ENCODE measurements at places on chromosomes 5 and 9.

DNA sequence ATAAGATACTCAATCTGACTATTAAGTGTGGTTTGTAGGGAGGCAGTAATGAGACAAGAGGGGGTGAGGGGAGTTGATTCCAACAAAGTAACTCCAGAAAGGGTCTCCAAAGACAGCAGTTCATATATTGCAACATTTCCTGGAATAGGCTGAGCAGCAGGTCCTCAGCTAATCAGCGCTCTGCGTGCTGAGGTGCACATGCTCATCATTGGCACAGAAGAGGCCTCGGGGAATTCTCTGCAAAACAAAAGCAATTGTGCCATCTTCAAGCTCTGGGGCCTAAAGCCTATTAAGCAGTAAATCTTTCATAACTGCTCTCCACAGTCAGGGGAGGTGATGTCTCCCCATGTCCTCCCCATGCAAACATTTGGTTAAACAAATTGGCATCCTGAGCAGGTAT is 357.3 kb downstream of the SPOCK1 start:
- DNase-seq: no peak

GRCh38 chr5:30809933-30810332 is 383.6 kb upstream of the CDH6 start:
- DNase-seq: no peak

DNA sequence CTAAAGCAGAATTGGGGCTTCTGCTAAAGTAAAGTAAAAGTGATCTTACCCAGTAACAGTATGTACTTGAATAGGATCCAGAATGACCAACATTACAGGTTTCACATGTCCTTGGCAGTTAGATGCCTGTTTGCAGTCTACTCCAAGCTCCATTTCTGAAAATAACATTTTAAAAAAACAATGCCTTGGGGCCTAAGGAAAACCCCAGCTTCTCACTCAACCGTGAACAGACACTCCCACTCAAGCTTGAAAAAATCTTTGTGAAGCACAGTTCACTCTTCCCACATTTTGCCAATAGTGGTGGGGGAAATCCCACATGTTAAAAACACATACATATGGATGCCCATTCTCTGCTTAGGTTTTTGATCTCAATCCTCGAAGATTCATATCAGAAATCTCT is 304.1 kb downstream of the ARRDC3 start:
- no peak for DNase-seq

DNA sequence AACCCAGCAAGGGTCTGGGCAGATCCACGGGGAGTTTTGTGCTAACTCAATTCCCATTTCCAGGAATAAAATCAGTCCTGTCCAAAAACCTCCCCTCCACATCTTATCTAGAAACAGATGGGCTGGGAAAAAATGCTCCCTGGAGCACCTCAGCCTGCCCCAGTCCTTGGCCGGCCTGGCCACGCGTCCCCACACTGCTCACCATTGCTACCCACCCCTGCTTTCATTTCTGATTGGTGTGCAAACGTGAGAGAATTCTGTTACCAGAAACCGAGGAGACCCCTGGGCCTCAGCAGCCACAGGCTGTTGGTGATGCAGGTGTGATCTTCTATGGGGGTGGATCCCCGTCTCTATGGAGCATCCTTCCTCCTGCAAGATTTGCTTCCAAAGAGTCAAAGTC is 38.0 kb upstream of the OLFM1 start:
- DNase-seq: no peak

DNA sequence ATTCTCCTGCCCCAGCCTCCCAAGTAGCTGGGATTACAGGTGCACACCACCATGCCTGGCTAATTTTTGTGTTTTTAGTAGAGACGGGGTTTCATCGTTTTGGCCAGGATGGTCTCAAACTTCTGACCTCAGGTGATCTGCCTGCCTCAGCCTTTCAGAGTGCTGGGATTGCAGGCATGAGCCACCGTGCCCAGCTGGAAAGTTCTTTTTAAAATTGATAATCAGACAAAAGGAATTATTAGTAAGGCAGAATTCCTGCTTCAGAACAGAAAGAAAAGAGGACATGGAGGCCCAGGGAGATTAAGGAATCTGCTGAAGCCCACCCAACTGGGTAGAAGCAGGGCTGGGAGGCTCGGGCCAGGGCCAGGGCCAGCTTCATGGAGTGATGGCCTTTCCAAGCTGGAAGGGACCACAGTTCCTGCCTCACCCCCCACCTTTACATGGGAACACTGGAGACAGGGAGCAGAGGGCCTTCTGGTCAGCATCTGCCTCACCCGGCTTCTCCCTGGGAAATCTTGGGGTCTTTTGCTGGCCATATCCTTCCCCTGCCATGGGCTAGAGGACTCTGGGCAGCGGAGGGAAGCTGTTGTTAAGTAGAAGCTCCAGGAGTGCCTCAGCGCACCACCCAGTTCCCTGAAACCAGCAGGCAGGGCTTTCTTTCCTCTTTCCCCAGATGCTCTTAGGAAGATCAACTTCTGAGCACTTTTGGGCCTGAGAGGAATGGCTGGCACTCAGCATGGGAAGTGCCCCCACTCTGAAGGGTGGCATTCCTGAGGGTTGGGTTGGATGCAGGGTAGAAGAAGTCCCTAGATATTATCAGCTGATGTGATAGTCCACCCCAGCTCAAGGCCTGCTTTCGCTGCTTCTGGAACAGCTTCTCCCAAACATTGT is 70.1 kb downstream of the RGS3 start:
- DNase-seq: no peak

DNA sequence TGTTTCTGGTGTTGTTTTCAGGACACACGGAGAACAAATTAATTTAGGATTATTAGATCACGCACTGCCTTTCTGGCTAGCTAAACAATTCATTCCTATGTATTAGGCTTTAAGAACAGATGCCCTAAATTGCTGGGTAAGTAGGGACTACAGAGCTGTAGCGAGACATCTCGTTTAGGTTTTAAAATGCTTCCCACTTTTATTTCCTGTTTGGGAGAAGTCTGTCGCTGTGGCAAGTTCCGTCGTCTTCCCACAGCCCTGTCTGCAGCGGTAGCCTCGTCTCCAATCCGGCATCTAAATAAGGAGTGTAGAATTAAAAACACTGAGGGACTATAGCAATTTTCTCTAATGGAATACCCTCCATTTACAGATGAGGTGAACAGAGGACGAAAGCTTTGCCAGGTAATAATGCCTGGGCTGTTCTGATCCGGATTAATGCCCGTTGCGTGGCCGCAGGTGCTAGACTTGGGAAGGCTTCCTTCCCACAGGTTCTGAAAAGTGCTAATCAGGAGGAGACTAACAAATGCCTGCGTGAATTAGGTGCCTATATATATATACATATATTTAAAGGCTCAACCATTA is 1.3 kb upstream of the TRIM36 start:
- DNase-seq: peak; percentile 51

Measured in Ammon's horn (tissue), 1 donor.